Neural progenitor cell (in vitro differentiated cells): ENCODE measurements at places on chromosomes 2 and 18. TPM values are rescaled to one million over a fixed set of nuclear protein-coding genes. Genes with fewer than 3 reads are reported as not detected.
A peak's percentile ranks its signal among the peaks of the same experiment; 100 is the strongest.

DNA sequence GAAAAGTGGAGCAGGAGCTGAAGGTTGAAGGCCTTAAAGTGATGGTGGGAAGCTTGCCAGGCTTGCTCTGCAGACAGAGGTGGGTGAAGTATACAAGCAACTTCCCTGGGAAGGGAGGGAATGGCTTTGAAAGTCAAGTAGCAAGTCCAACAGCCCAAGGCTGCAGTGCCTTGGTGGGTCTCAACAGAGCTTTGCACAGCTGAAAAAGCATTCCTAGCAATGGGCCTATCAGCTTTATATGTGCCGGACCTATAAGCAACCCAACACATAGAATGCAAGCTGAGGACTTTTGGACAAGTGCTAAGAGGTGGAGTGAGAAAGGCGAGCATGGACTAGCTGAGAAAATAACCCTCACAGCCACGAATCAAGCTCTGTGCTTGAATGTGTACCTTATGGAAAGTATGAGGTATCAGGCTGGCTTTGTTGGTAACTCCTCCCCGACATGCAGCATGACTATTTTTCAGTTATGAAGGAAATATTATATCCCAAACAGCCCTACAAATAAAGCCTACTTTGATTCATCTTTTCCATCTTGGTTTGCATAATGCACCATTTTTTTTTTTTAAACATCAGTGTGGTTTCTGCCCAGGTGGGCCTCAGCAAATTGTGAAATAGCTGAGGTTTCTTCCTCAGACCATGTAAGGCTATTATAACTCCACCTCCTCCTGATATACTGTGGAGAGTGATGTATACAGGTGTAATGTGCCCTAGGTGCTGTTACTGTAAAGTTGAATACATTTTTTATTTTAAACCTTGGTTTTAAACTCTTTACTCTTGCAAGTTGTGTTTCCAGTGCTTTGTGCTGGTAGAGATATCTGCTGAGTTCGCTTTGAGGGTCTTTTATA is 241.4 kb upstream of the CXCR4 start:
- DNase-seq = no peak
- H3K4me3 ChIP-seq = no peak overlapping the region
- H3K36me3 ChIP-seq = no peaks in the 10 kb centered on the region
- H3K4me1 ChIP-seq = no peaks in the 10 kb centered on the region
- H3K27me3 ChIP-seq = no peaks in the 10 kb centered on the region

DNA sequence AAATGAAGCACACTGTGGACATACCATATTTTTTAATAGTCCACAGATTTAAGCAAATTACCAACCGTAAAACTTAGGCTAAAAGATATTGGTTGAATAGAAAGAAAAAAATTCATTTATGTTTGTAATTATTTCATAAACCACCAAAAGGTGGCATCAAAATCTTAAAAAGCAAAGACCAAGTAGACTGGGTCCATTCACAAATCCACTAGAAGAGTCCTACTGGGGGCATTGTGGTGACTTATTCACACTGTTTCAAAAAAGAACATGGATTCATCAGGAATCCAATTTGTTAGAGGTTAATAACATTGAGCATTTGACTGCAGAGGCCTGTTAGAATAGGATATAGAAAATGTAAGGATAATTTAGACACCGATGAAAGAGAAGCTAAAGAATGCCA is 194.9 kb upstream of the KYNU start:
- DNase-seq = no peak
- H3K4me1 ChIP-seq = peaks cover 3% of the 10 kb centered on the region
- H3K27ac ChIP-seq = no peak overlapping the region
- no peaks in the 10 kb centered on the region for H3K36me3 ChIP-seq
- H3K4me3 ChIP-seq = no peak overlapping the region
- no peaks in the 10 kb centered on the region for H3K27me3 ChIP-seq

Gene SLC4A5
- 1.7 and 2.0 TPM in 2 replicates for total RNA-seq

DNA sequence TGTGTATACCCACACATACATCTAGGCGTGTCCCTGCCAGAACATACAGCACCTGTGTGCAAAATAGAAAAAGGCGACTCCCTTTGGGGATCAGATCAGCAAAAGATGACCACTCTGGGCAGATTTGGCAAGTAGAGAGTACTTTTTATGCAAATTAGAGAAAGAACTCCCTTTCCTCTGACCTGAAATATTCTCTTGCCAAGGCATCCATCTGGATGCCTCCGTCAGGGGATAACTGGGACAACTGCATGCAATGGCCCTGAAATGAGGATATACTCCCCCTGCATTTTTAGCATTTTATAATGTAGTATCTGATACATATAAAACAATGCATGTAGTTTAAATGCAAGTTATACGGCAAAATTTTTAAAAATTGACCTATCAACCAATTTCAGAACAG is 247.7 kb downstream of the ICOS start:
- DNase-seq = no peak
- no peak overlapping the region for H3K27ac ChIP-seq
- no peaks in the 10 kb centered on the region for H3K4me1 ChIP-seq
- no peaks in the 10 kb centered on the region for H3K27me3 ChIP-seq
- no peaks in the 10 kb centered on the region for H3K36me3 ChIP-seq

Gene CDK15
- 0.21 TPM in 1 of 2 replicates, not detected in the other for total RNA-seq

DNA sequence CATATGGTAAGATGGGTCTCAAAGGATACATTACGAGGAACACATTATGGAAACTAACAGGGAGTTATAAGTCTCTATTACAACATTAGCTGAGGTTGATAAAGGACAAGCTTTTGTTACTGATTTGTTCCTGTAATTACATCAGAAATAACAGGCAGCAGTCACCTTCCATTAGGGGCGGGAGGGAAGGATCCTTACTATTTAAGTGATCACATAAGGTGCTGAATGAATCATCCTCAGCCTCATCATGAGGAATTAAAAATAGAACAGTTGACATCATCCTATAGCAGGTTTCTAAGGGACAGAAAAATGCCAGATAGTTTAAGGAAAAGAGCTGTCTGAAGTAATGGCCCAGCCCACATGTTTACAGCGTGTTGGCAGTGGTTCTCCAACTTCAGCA is 86.9 kb upstream of the MGAT5 start:
- H3K27me3 ChIP-seq = no peaks in the 10 kb centered on the region
- H3K4me1 ChIP-seq = peaks cover 6% of the 10 kb centered on the region
- DNase-seq = no peak
- no peaks in the 10 kb centered on the region for H3K36me3 ChIP-seq
- no peak overlapping the region for H3K4me3 ChIP-seq

Gene SERPINB2
- total RNA-seq = not detected in 2 replicates

GRCh38 chr18:7094427-7094826 is 23.2 kb downstream of the LAMA1 start:
- H3K27me3 ChIP-seq = no peaks in the 10 kb centered on the region
- H3K36me3 ChIP-seq = no peaks in the 10 kb centered on the region
- DNase-seq = no peak
- H3K27ac ChIP-seq = no peak overlapping the region
- peaks cover 31% of the 10 kb centered on the region for H3K4me1 ChIP-seq

GRCh38 chr2:222835143-222835822 is 25.6 kb upstream of the ACSL3 start:
- no peaks in the 10 kb centered on the region for H3K4me1 ChIP-seq
- H3K4me3 ChIP-seq = no peak overlapping the region
- no peak overlapping the region for H3K27ac ChIP-seq
- no peaks in the 10 kb centered on the region for H3K27me3 ChIP-seq
- no peaks in the 10 kb centered on the region for H3K36me3 ChIP-seq

Gene FAM124B
- total RNA-seq = 0.15 TPM in 1 of 2 replicates, not detected in the other

- no peaks in the 10 kb centered on the region for H3K27me3 ChIP-seq
- H3K36me3 ChIP-seq = no peaks in the 10 kb centered on the region
- no peak overlapping the region for H3K4me3 ChIP-seq
- H3K4me1 ChIP-seq = peaks cover 29% of the 10 kb centered on the region
- DNase-seq = no peak
- no peak overlapping the region for H3K27ac ChIP-seq
Observed at GRCh38 chr18:48932822-48933510, 17.8 kb downstream of the SMAD7 start.

Gene IER3IP1
- total RNA-seq = 10.9 and 16.6 TPM in 2 replicates

DNA sequence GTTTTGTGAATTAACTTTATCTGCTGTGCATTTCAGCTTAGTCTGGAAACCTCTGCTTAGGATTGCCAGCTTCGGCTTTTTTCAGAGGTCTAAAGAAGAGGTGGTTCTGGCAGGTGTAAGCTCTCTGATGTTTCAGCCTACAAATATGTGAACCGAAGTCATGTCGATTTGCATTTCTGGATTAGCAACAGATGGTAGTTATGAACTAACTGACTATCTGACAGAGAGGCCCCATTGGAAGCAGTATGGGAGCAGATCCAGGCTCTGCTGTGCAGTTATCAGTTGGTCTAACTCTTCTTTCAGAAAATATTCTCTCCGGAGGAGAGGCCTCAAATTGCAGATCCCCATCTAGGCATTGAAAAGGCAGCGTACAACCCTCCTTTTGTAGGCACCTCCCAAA is 32.7 kb upstream of the SPRED2 start:
- H3K36me3 ChIP-seq = no peaks in the 10 kb centered on the region
- no peak for DNase-seq
- H3K4me1 ChIP-seq = no peaks in the 10 kb centered on the region

Gene NR4A2
- total RNA-seq = 0.37 and 0.56 TPM in 2 replicates

GRCh38 chr2:39499336-39499735 is 62.3 kb upstream of the MAP4K3 start:
- H3K4me1 ChIP-seq = peaks cover 6% of the 10 kb centered on the region
- H3K36me3 ChIP-seq = no peaks in the 10 kb centered on the region
- no peaks in the 10 kb centered on the region for H3K27me3 ChIP-seq
- H3K4me3 ChIP-seq = no peak overlapping the region
- no peak for DNase-seq
- H3K27ac ChIP-seq = no peak overlapping the region

GRCh38 chr2:23656597-23656973 is 270.3 kb downstream of the ATAD2B start:
- no peak overlapping the region for H3K4me3 ChIP-seq
- H3K27me3 ChIP-seq = no peaks in the 10 kb centered on the region
- DNase-seq = no peak
- H3K4me1 ChIP-seq = peaks cover 5% of the 10 kb centered on the region
- no peak overlapping the region for H3K27ac ChIP-seq
- H3K36me3 ChIP-seq = no peaks in the 10 kb centered on the region

DNA sequence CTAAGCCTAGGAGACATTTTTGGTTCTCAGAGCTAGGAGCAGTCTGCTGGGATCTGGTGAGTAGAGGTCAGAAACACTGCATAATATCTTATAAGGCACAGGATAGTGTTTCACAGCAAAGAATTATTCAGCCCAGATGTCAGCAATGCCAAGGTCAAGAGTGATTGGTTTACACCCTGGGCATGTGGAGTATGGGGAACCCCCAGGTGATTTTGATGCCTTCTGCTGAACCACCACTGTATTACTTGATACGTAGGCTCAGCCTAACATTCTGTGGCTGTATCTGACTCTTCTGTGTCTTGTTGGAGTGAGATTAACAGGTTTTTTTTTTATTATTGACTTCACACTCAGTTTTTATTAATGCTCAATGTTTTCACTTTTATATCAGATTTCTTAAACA is 6.0 kb downstream of the DDX18 start:
- no peaks in the 10 kb centered on the region for H3K27me3 ChIP-seq
- H3K4me1 ChIP-seq = peaks cover 8% of the 10 kb centered on the region
- no peak overlapping the region for H3K4me3 ChIP-seq
- DNase-seq = no peak

GRCh38 chr2:239629926-239630617 is 229.3 kb upstream of the HDAC4 start:
- no peak for DNase-seq
- H3K4me1 ChIP-seq = no peaks in the 10 kb centered on the region
- H3K27me3 ChIP-seq = no peaks in the 10 kb centered on the region
- no peak overlapping the region for H3K4me3 ChIP-seq
- no peak overlapping the region for H3K27ac ChIP-seq
- no peaks in the 10 kb centered on the region for H3K36me3 ChIP-seq

DNA sequence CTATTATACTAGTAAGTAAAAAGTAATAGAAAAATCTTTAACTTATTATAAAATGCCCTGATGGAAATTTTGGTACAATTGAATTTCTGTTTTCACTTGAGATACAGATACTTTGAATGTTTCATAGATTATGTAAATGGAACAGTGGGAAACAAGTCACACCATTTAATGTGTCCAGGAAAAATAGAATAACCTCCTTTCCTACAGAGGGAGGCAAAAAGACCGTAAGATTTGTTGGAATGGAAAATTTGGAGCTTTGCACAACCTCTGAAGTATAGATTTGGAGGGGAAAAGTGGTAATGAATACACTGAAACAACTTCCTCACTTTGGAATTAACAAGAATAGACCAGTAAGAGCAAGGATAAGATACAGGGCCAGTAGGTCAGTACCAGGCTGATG is 149.2 kb upstream of the L3MBTL4 start:
- no peak overlapping the region for H3K27ac ChIP-seq
- peaks cover 48% of the 10 kb centered on the region for H3K4me1 ChIP-seq
- H3K27me3 ChIP-seq = no peaks in the 10 kb centered on the region
- no peak for DNase-seq

DNA sequence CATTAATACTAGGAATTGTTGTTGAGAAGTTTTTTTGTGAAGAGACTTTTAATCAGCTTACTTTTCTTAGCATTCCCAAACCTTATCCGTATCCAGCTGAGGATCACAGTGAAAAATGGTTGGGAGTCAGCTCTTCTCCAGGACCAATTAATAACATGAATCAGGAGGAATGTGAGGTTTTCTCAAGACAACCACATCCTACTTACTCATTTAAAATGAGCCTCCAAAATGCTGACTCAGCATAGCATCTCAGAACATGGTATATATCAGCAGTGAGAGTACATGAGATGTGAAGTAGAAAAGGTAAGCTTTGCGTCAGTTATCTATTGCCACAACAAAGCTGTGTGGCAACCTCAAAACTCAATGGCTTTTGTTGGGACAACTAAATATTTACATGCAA is 140.3 kb downstream of the NRP2 start:
- H3K4me1 ChIP-seq = peaks cover under 1% of the 10 kb centered on the region
- DNase-seq = no peak
- H3K36me3 ChIP-seq = no peaks in the 10 kb centered on the region

Gene TMEM182
- total RNA-seq = 4.2 and 4.6 TPM in 2 replicates

DNA sequence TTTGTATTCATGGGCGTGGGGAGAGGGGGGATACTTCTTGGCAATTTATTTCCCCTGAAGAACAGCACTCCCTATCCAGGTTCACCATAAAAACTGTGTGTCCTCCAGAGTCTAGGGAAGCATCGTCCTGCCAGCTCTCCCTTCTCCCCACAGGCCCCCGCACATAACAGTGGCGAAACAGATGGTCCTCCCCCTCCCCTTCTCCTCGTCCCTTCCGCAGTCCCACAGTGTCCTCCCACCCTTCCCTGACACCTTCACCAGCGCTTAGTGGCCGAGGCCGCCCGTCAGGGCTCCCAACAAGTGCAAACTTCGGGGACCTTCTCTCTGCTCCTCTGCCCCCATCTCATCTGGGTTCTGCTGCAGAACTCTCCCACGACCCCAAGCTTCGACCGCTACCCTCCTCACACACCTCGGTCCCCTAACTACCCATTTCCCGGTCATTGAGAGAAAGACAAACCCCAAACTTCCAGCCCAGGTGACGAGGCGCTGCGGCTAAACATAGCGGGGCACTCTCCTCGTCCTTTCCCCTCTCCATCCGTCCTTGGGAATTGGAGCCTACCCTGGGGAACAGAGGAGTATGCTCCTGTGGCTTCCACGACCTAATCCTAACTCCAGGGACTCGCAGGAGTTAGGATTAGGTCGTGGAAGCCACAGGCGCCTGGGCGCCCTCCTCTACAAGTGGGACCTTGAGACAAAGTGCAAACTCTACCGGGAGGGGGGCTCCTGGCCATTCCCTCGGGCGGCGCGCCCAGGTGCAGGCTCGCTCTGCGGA is 971 bp downstream of the ZNF385B start:
- peaks cover 34% of the 10 kb centered on the region for H3K27me3 ChIP-seq
- peak; percentile 30 for DNase-seq
- H3K4me3 ChIP-seq = peak overlapping the region; percentile 92
- H3K36me3 ChIP-seq = no peaks in the 10 kb centered on the region
- peaks cover 64% of the 10 kb centered on the region for H3K4me1 ChIP-seq
- no peak overlapping the region for H3K27ac ChIP-seq

Gene COL6A3
- 0.41 and 0.50 TPM in 2 replicates for total RNA-seq

Gene INHBB
- not detected in 2 replicates for total RNA-seq

- H3K27me3 ChIP-seq = no peaks in the 10 kb centered on the region
- H3K4me3 ChIP-seq = no peak overlapping the region
- no peaks in the 10 kb centered on the region for H3K4me1 ChIP-seq
Observed at GRCh38 chr18:35076135-35076924, 35.1 kb downstream of the MAPRE2 start.
